ENCODE measurements at places on chromosomes 7 and 10.
A peak's percentile ranks its signal among the peaks of the same experiment; 100 is the strongest.

DNA sequence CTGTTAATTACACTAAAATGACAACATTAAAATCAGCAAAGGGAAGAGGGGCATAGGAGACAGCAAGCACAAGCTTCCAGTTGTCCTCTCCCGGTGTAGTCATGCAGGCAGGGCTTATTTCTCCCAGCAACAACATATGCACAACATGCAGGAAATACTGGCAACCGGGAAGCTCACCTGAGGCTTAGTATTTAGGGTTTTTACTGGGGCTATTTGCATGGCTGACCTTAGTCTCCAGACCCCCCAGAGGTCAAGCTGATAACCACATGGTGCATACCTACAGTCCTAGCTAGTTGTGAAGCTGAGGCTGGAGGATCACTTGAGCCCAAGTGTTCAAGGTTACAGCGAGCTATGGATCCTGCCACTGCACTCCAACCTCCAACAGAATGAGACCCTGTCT lies 12.8 kb upstream of the JMJD1C start:
- no peak overlapping the region for H3K4me3 ChIP-seq
- DNase-seq, result no peak
- H3K27me3 ChIP-seq, result no peaks in the 10 kb centered on the region

GRCh38 chr10:120729547-120729946 lies 121.6 kb upstream of the WDR11 start:
- H3K4me1 ChIP-seq, result no peaks in the 10 kb centered on the region
- H3K36me3 ChIP-seq, result no peaks in the 10 kb centered on the region
- no peak for DNase-seq
- no peak overlapping the region for H3K27ac ChIP-seq

GRCh38 chr7:41738806-41739205 lies 35.9 kb upstream of the INHBA start:
- H3K36me3 ChIP-seq, result no peaks in the 10 kb centered on the region
- H3K4me3 ChIP-seq, result no peak overlapping the region
- no peaks in the 10 kb centered on the region for H3K27me3 ChIP-seq
- H3K27ac ChIP-seq, result no peak overlapping the region
- H3K4me1 ChIP-seq, result no peaks in the 10 kb centered on the region
- DNase-seq, result no peak

DNA sequence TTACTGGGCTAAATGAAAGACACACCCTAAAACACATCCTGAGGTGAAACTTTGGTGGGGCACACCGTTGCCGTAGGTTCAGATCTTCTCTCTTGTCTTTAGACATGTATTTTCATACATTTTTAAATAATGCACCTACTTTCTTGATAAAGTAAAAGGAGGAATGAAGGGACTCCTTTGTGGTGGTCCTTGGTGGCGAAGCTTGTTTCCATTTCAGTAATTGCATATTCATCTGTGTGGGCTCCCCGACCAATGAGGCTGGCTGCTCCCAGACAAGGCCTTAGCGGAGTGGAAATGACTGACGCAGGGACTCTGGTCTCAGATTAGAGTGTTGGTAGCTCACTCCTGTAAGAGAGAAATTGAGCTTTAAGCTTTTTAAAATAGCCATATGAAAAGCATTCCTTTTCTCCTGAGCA lies 815 bp downstream of the CCSER2 start:
- DNase-seq, result peak; percentile 61
- H3K4me3 ChIP-seq, result peak overlapping the region; percentile 74
- no peaks in the 10 kb centered on the region for H3K36me3 ChIP-seq
- H3K27me3 ChIP-seq, result no peaks in the 10 kb centered on the region

- no peaks in the 10 kb centered on the region for H3K27me3 ChIP-seq
- no peak for DNase-seq
- H3K36me3 ChIP-seq, result no peaks in the 10 kb centered on the region
- H3K4me3 ChIP-seq, result no peak overlapping the region
These were observed 115.1 kb upstream of the STK17A start for GRCh38 chr7:43467846-43468245.

DNA sequence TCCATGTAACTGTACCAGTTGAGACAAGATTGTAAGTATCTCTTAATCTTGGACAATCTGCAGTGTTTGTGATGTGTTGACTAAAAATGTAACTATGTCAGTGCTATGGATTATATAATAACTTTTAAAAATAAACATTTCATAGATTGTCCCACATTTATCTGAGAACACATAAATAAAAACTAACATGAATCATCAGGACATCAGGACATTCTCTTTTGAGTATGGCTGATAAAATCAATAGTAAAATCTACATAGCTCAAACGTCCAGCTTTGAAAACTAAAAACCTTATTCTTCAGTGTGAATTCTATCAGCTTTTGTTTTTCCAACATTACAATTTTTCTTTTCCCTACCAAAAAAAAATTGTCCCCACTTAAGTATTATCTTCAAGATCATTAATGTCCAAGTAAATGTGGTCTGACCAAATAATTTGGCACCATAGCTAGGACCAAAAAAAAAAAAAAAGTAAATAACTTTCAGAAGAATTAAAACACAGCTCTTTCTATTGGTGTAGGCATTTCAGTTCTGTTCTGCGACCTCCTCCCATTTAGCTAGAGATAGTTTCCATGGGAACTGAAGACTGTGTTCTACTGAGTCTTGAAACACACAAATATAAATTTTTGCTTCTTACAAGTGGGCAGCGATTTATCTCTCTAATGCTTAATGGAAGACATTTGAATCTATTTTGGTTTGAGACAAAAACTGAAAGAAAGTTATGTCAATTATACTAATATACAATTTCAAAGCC lies 123.0 kb upstream of the SGCE start:
- no peaks in the 10 kb centered on the region for H3K27me3 ChIP-seq
- no peak for DNase-seq
- H3K36me3 ChIP-seq, result no peaks in the 10 kb centered on the region
- H3K4me3 ChIP-seq, result no peak overlapping the region
- no peaks in the 10 kb centered on the region for H3K4me1 ChIP-seq

- no peak overlapping the region for H3K4me3 ChIP-seq
- no peaks in the 10 kb centered on the region for H3K36me3 ChIP-seq
- no peak for DNase-seq
- no peaks in the 10 kb centered on the region for H3K27me3 ChIP-seq
These were observed 117.3 kb upstream of the PCBD1 start for GRCh38 chr10:71005337-71006305.

DNA sequence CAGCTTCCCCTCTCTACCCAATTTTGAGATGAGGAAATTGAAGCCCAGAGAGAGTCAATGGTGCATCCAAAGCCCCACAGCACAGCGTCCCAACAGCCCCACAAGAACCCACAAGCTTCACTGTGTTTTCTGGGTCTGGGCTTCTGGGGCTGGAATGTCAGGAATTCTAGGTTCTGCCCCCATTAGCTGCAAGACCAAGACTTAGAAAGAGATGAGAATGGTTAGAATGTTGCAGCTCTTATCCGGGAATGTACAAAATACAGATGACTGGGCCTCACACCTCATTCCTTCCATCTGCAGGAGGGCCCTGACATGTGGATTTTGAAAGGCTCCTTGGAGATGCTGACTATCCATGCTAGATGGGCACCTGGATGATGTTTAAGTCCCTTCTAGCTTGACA lies 6.0 kb upstream of the SGPL1 start:
- H3K27ac ChIP-seq, result no peak overlapping the region
- DNase-seq, result no peak
- H3K36me3 ChIP-seq, result no peaks in the 10 kb centered on the region
- no peak overlapping the region for H3K4me3 ChIP-seq
- H3K27me3 ChIP-seq, result no peaks in the 10 kb centered on the region
- H3K4me1 ChIP-seq, result no peaks in the 10 kb centered on the region

DNA sequence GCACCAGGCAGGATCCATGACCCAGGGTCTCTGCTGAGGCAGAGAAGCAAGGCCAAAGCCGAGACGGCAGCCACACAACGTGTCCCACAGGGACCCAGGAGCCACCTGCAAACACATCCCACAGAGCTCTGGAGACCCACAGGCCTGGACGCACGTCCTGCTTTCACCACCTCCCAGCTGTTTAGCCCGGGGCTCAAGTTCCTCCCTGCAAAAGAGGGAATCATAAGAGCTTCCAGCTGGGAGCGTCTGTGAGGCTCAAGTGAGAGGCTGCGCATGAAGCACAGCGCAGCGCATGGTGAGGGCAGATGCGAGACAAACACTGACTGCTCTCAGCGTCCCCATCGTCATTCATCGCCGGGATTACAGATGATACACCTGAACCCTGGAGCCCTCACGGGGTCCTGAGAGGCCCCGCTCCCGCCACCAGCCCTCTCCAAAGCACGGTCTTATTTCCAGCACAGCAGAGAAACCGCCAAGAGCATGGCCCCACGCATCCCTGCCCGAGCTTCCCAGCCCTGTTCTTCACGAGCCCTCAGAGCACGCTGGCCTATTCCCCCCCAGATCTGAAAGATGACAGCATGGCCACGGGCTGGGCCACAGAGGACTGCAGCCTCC lies 88.7 kb downstream of the MAD1L1 start:
- no peak overlapping the region for H3K27ac ChIP-seq
- DNase-seq, result no peak

DNA sequence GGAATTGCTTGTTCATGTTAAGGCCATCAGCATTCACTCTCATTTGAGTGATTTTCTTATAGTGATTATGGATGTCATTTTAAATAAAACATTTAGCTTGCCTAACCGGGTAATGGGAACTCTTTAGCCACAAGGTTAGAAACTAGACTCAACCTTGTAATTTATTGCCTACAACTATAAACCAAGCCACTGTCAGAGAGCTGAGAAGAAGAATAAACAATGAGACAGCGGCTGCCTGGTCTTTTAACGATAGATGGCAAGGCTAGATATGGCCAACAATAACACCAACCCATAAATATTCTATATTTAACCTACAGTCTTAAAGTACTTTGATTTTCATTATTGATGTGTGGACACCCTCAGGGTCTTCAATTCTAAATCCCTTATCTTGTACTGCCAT lies 27.8 kb upstream of the INHBA start:
- H3K36me3 ChIP-seq, result no peaks in the 10 kb centered on the region
- DNase-seq, result no peak
- no peak overlapping the region for H3K27ac ChIP-seq

- H3K4me3 ChIP-seq, result no peak overlapping the region
- no peak for DNase-seq
- no peaks in the 10 kb centered on the region for H3K36me3 ChIP-seq
- no peaks in the 10 kb centered on the region for H3K27me3 ChIP-seq
- no peak overlapping the region for H3K27ac ChIP-seq
- H3K4me1 ChIP-seq, result no peaks in the 10 kb centered on the region
These were observed 20.7 kb upstream of the CAMK2B start for GRCh38 chr7:44346063-44346462.

- no peaks in the 10 kb centered on the region for H3K36me3 ChIP-seq
- no peak overlapping the region for H3K27ac ChIP-seq
- H3K27me3 ChIP-seq, result no peaks in the 10 kb centered on the region
- DNase-seq, result no peak
These were observed 12.3 kb downstream of the ELN start for GRCh38 chr7:74040101-74040790.

- DNase-seq, result no peak
- no peaks in the 10 kb centered on the region for H3K27me3 ChIP-seq
- H3K27ac ChIP-seq, result no peak overlapping the region
- H3K36me3 ChIP-seq, result no peaks in the 10 kb centered on the region
These were observed 105.2 kb upstream of the PPIF start for GRCh38 chr10:79241990-79242619.

DNA sequence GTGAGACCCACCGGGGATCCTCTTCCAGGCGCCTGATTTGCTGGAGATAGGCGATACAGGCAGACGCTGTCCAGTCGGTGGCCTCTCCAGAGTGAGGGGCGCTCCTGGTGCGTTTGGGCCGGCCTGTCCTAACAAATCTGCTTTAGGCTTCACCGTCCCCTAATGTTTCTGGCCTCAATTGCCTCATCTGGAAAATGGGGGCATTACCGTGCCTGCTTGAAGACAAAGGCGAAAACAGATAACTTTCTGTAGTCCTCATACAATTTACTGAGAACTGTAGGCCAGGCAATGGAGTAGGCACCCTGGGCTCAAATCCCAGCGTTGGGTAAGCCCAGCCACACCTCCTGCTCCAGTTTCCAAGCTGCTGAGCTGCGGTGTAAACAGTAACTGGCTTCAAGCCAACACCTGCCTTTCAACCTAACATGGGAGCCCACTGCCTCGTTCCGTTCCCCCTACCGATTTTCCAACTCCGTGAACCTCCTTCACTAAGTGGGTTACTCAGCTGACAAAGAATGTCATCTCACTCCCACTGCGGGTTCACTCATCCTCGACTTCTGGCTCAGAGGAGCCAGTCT lies 589 bp upstream of the ZFAND4 start:
- no peak for DNase-seq
- peak overlapping the region; percentile 70 for H3K4me3 ChIP-seq
- peaks cover 7% of the 10 kb centered on the region for H3K4me1 ChIP-seq
- H3K36me3 ChIP-seq, result no peaks in the 10 kb centered on the region
- peak overlapping the region; percentile 79 for H3K27ac ChIP-seq

GRCh38 chr10:34407324-34407805 lies 407.7 kb downstream of the PARD3 start:
- no peak for DNase-seq
- H3K27me3 ChIP-seq, result no peaks in the 10 kb centered on the region
- H3K36me3 ChIP-seq, result no peaks in the 10 kb centered on the region
- no peaks in the 10 kb centered on the region for H3K4me1 ChIP-seq

DNA sequence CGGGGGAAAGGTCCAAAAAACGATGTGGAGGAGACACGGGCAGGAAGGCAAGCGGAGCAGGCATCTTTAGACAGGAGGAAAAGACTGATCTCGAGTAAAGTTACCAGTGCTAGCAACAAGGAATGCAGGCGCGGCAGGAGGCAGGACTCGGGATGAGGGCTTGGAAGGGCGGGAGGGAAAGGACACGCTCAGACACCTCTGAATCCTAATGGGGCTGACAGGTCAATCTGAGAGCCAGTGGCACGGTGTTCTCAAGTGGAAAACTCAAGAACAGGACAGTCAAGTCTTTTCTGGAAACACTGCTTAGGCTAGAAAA lies 155.3 kb upstream of the COBL start:
- H3K36me3 ChIP-seq, result no peaks in the 10 kb centered on the region
- no peak overlapping the region for H3K4me3 ChIP-seq
- H3K27me3 ChIP-seq, result no peaks in the 10 kb centered on the region
- no peak for DNase-seq

DNA sequence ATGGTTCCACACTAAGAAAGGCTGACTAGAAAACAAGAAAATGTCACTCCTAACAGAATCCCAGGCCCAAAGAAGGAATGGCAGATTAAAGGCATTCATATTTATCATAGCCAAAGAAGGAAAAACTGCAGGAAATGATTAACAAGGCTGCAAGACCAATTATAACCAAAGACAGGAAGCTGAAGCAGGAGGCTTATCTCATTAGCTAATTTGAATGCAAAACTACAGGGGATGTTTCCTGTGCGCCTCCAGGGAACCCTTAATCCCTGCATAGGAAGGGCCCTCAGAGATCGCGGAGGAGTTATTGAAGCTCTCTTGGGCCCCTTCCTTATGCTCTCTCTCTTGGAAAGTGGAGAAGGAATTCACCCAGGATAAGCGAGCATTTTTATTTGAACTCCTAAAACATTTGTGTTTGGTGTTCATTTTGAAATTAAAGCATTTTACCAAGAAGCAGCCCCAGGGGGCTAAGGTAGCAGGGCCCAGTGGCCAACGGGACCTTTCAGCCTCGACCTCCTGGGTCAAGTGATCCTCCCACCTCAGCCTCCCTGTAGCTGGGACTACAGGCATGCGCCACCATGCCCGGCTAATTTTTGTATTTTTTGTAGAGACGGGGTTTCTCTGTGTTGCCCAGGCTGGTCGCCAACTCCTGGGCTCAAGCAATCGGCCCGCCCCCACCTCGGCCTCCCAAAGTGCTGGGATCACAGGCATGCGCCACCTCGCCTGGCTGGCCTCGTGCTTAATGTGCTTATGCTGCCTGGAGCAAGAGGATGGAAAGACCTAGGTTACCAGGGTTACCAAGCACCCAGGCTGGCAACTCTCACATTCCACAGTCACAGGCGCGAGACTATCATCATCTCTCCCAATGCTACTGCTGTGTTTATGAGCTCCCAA lies 24.1 kb upstream of the PROSER2 start:
- no peaks in the 10 kb centered on the region for H3K27me3 ChIP-seq
- no peak overlapping the region for H3K4me3 ChIP-seq
- H3K36me3 ChIP-seq, result no peaks in the 10 kb centered on the region
- no peak overlapping the region for H3K27ac ChIP-seq
- no peak for DNase-seq
- H3K4me1 ChIP-seq, result no peaks in the 10 kb centered on the region
